Urinary bladder (tissue), 4 donors: ENCODE measurements at places on chromosomes 6 and 20.

- no peak for DNase-seq
These were observed 3.1 kb downstream of the DHX35 start for GRCh38 chr20:38965264-38965663.

DNA sequence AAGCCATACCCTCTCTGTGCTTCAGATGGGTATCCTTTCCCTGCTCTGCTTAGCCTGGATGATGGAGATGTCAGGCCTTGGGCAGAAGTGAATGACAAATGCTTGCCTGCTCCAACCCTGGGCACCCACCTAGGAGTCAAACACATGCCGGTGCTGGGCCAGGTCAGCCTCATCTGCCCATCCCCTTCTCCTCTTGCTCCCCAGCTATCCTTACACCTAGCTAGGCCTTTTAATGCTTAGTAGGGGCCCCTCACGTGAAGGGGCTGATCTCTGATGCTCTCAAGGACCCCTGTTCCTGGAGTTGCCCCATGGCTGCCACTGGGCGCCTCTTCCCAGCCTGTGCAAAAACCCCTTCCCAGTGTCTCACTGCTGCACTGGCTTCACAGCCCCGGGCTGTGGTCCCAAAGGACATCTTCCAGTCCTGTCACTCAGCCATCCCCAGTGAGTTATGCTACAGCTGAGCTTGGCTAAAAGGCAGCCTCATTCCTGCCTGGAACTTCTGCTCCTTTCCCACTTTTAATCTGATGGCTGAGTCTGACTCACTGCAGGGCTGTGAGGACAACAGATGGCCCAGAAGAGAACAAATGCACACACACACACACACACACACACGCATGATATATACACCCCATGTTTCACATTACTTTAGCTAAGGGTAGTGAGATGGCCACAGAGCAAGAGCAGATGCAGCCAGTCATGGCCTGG is 12.8 kb upstream of the SDCBP2 start:
- no peak for DNase-seq

DNA sequence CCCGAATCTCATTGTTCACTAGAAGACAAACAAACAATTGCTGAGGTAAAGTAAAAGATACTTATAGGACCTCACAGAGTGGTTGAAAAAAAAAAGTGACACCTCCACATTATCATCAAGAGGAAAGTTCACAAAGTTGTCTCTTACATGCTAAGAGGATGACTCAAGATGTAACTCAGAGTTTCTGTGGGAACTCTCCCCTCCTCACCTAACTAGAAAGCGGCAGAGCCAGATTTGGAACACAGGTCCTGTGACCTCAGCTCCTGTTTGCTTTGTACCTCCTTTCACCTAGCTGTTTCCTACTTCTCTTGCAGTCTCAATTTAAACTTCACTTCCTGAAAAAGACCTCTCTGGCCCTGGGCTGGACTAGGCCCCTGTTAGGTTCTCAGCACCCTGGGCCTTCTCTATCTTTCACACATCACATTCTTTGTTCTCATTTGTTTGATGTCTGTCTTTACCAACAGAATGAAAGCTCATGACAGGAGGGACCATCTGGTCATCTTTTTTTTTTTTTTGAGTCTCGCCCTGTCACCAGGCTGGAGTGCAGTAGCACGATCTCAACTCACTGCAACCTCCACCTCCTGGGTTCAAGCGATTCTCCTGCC is 60.8 kb downstream of the CD24 start:
- peak; percentile 32 for DNase-seq

GRCh38 chr6:82408952-82409431 is 45.4 kb downstream of the TPBG start:
- DNase-seq = no peak

DNA sequence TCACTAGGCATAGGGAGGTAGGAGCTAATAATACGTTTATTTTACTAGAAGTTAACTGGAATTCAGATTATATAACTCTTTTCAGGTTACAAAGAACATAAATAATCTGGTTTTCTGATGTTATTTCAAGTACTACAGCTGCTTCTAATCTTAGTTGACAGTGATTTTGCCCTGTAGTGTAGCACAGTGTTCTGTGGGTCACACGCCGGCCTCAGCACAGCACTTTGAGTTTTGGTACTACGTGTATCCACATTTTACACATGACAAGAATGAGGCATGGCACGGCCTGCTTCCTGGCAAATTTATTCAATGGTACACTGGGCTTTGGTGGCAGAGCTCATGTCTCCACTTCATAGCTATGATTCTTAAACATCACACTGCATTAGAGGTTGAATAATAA is 1.1 kb downstream of the HFE start:
- DNase-seq = no peak

DNA sequence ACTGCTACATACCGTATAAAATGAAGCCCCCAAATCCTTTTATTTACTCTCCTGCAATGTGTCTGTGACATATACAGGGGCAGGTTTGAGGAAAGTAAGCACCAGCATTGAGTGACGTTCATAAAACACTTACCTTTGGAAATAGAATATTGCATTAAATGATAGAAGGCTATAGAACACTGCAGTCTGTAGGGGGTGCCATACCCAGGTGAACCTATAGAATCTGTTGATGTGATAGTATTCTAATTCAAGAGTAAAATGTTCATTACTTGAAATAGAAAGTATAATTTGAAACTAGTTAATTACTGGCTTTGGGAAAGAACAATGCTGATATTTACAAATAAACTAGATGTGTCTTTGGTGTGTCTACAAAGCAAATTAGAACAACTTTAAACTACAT is 47.0 kb upstream of the PRL start:
- DNase-seq = no peak

DNA sequence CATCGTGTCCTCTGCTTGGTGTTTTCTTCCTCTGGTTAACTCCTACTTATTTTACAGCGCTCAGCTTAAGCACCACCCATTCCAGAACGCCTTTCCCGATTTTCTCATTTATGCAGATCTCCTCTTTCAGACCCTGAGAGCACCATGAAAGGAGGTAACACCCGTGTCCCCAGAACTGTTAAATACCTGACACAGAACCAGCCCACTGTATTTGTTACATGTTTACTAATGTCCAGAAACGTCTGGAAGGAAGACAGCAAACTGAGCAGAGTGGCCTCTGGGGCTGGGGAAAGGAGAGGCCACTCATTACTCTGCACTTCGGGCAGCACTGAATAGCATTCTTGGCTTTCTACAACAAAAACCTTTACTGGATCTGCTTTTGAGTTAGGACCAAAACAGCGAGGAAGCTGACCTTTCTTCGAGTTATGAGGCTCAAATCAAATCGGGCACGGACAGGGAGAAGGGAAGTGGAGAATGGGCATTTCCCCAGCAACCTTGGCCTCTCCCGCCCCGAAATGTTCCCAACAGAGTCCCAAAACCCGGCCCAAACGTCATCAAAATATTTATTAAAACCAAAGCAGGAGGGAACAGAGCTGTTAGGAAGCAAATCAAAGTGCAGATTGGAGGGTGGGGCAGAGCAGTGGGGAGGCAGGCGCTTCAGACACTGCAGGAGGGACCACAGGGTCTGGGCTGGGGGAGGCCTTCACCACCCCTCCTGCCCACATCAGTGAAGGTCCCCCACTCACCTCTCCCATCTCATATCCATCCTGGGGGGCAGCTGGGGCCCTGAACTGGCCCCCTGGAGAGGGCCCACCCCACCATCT is 1.1 kb upstream of the NECAB3 start:
- DNase-seq = no peak
